ENCODE measurements at places on chromosomes 7 and 10. TPM values are rescaled to one million over a fixed set of nuclear protein-coding genes. Genes with fewer than 3 reads are reported as not detected.

GRCh38 chr7:63887031-63887430 is 111.6 kb upstream of the ZNF722 start:
- no peak for DNase-seq

DNA sequence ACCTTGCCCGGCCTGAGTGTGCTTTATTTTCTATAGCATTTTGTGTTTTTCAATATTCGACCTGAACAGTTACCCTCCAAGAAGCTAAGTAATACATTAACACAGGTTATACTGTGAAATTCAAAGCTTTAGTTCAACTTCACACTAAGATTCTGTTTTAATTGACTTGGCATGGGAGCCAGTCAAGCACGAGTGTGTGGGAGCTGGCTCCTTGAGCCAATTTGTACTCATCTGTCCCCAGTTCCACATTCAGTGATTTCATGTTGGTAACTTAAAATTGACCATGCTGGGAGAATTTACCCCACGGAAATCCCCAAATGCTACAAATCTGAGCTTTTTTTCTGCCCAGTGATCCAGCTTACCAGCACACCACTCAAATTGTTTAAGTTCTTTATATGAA is 20.3 kb downstream of the TSPAN12 start:
- DNase-seq: no peak

DNA sequence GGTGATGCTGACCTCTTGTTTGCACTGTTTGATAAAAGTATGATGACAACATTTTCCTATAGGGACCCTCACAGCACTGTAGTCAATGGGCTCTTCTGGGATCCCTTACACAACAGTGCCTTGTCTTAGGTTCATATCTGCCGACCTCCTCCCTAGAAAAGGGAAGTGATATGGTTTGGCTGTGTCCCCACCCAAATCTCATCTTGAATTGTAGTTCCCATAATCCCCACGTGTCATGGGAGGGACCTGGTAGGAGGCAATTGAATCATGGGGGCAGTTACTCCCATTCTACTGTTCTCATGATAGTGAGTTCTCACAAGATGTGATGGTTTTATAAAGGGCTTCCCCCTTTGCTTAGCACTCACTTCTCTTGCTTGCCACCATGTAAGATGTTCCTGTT is 23.1 kb downstream of the ZC3HAV1 start:
- DNase-seq: no peak

GRCh38 chr10:92242380-92242779 is 48.5 kb downstream of the CPEB3 start:
- DNase-seq: no peak

- DNase-seq: no peak
Observed at GRCh38 chr7:44177570-44178131, 11.6 kb downstream of the GCK start.

GRCh38 chr7:158256091-158256816 is 331.4 kb downstream of the PTPRN2 start:
- DNase-seq: no peak

- DNase-seq: no peak
Observed at GRCh38 chr7:112573302-112574039, 92.7 kb downstream of the LSMEM1 start.

GRCh38 chr7:52273685-52274610 is 761.5 kb upstream of the POM121L12 start:
- no peak for DNase-seq

GRCh38 chr7:124072603-124073309 is 39.9 kb upstream of the TMEM229A start:
- peak; percentile 25 for DNase-seq

GRCh38 chr7:22663357-22663718 is 63.7 kb upstream of the IL6 start:
- DNase-seq: no peak

DNA sequence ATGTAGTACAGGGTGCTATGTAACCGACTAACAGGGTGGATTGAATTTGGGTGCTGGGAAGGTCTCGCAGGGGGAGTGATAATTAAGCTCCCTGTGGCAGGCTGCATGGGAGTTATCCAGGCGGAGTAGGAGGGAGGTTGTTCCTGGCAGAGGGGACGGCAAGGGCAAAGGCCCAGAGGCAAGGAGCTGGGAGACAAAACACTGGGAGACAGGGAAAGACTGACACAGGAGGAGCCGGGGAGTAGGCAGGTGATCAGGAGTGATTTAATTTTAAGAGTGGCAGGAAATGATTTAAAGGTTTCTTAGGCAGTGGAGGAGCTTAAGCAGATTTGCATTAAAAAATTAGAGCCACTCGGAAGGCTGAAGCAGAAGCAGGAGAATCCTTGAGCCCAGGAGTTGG is 40.7 kb upstream of the LEP start:
- DNase-seq: no peak

NKX2-3 gene
- not detected for total RNA-seq

GSTO2 gene
- 22.0 TPM for total RNA-seq

SPDYE1 gene
- total RNA-seq: not detected

LMBR1 gene
- total RNA-seq: 48.7 TPM

HGF gene
- total RNA-seq: not detected
